HuH-7 (cell line): ENCODE measurements at places on chromosomes 6 and 20.

DNA sequence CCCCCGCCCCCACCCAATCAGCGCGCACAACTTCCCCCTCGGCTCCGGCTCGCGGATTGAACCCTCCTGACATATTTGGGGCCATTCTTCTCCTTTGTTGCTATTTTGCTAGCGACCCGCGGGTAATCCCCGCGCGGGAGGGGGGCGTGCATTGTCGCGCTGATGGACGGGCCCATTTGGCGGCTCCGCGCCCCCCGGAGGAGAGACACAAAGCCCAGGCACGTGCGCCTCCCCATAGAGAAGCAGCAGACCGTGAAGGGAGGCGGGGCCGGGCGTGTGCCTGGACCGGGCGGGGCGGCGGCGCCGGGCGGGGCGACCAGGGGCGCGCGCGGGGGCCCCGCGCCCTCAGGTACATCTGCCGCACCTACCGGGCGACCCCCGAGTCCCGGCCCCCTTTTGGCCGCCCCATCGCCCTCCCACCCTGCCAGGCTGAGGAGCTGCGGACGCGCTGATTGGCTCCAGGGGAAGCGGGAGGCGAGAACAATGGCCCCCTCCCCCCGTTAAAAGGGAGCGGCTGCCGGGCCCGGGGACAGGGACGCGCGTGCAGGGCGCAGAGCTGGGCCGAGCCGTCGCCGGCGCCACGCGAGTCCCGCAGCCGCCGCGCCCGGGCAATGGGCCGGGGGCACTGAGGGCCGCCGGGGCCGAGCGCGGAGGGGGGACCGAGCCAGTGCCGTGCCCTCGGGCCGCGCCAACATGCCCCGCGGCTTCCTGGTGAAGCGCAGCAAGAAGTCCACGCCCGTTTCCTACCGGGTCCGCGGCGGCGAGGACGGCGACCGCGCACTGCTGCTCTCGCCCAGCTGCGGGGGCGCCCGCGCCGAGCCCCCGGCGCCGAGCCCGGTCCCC lies at the start of gene INSM1:
TSS of gene INSM1 (plus strand) at position 530 of the 843 bp plus-strand sequence. CDS start at position 694, 164 bp downstream.
- no peak for DNase-seq

GRCh38 chr6:37020381-37020780 lies 14.9 kb downstream of the FGD2 start:
- DNase-seq, result no peak

- peak; percentile 37 for DNase-seq
These were observed 236.1 kb downstream of the TSHZ2 start for GRCh38 chr20:53208110-53208832.

- no peak for DNase-seq
These were observed 367.7 kb downstream of the ARHGAP18 start for GRCh38 chr6:129342243-129342642.

GRCh38 chr20:63006540-63007359 lies at the start of gene BHLHE23:
TSS of gene BHLHE23 (minus strand) at chr20:63006964. CDS start at chr20:63006774, 190 bp downstream.
- DNase-seq, result no peak
